ENCODE measurements at places on chromosomes 6 and 20. TPM values are rescaled to one million over a fixed set of nuclear protein-coding genes. Genes with fewer than 3 reads are reported as not detected.
A peak's percentile ranks its signal among the peaks of the same experiment; 100 is the strongest.

Gene PGBD1
- total RNA-seq = 3.6 TPM

- H3K27ac ChIP-seq = no peak overlapping the region
- H3K4me3 ChIP-seq = no peak overlapping the region
- no peaks in the 10 kb centered on the region for H3K36me3 ChIP-seq
Observed at GRCh38 chr6:72783666-72784065, 161.8 kb downstream of the KCNQ5 start.

- no peak overlapping the region for H3K27ac ChIP-seq
- H3K36me3 ChIP-seq = no peaks in the 10 kb centered on the region
- no peak overlapping the region for H3K4me3 ChIP-seq
Observed at GRCh38 chr6:13277231-13277630, 51.1 kb downstream of the TBC1D7 start.

GRCh38 chr6:46022106-46022948, 6.7 kb upstream of the CLIC5 start:
- H3K4me3 ChIP-seq = no peak overlapping the region
- no peak for DNase-seq
- no peaks in the 10 kb centered on the region for H3K4me1 ChIP-seq
- no peaks in the 10 kb centered on the region for H3K36me3 ChIP-seq
- no peaks in the 10 kb centered on the region for H3K27me3 ChIP-seq

Gene BPIFA1
- not detected for total RNA-seq

Gene C6orf58
- total RNA-seq = 0.20 TPM

DNA sequence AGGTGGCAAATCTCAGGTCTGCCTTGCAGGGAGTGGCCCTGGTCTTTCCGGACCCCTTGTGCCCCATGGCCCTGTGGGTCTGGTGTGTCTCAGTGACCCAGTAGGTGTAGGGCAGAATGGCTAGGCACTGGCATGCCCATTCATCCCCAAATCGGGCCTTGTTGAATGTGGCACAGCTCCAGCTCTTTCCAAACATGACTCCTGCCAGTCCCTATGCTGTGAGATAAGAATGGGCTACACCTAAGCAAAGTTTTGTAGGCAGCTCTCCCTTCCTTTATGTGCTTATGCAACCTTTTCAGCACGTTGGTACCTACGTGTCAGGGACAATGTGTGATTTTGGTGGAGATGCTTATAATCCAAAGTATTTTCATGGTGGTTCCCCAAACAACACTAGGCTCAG, 33.9 kb downstream of the FOXO3 start:
- no peaks in the 10 kb centered on the region for H3K27me3 ChIP-seq
- H3K27ac ChIP-seq = no peak overlapping the region
- no peak for DNase-seq
- H3K36me3 ChIP-seq = no peaks in the 10 kb centered on the region
- no peak overlapping the region for H3K4me3 ChIP-seq
- H3K4me1 ChIP-seq = peaks cover 14% of the 10 kb centered on the region

DNA sequence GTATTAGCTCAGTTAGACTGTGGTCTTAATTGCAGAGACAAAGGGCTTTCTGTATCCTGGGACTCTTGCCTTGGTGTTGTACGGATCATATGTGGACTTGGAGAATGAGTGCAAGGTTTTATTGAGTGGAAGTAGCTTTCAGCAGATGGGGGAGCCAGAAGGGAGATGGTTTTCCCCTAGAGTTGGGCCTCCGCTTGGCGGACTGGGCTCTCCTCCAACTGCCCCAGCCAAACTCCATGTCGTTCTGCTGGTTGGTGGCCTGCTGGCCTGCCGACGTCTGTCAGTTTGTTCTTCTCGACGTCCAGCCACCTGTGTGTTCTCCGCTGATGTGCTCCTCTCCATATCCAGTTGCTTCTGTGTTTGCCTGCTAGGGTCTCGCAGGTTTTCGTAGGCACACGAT, 189.5 kb upstream of the FLRT3 start:
- no peaks in the 10 kb centered on the region for H3K4me1 ChIP-seq

GRCh38 chr20:36852187-36852586, 23.8 kb upstream of the TLDC2 start:
- no peak for DNase-seq
- peaks cover 41% of the 10 kb centered on the region for H3K4me1 ChIP-seq
- no peaks in the 10 kb centered on the region for H3K27me3 ChIP-seq

Gene FKBP1C
- 1.6 TPM for total RNA-seq

- no peaks in the 10 kb centered on the region for H3K36me3 ChIP-seq
- H3K4me3 ChIP-seq = no peak overlapping the region
- no peaks in the 10 kb centered on the region for H3K27me3 ChIP-seq
- H3K27ac ChIP-seq = no peak overlapping the region
- DNase-seq = no peak
- no peaks in the 10 kb centered on the region for H3K4me1 ChIP-seq
Observed at GRCh38 chr20:20859510-20859909, 147.1 kb upstream of the RALGAPA2 start.

- peaks cover 28% of the 10 kb centered on the region for H3K4me1 ChIP-seq
- H3K27me3 ChIP-seq = no peaks in the 10 kb centered on the region
- DNase-seq = peak; percentile 19
- peak overlapping the region; percentile 98 for H3K4me3 ChIP-seq
- H3K27ac ChIP-seq = peak overlapping the region; percentile 87
- H3K36me3 ChIP-seq = peaks cover 2% of the 10 kb centered on the region
Observed at GRCh38 chr6:36984581-36985416, 1.2 kb downstream of the MTCH1 start.

DNA sequence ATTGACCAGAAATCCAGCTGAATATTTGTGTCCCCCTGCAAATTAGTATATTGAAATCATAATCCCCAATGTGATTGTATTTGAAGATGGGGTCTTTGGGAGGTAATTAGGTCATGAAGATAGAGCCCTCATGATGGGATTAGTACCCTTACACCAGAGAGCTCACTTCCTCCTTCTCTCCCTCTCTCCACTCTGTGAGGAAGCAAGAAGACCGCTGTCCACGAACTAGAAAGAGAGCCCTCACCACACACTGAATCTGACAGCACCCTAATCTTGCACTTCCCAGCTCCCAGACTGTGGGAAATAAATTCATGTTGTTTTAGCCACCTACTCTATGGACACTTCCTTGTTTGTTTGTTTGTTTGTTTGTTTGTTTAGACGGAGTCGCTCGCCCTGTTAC, 11.9 kb upstream of the PLAGL1 start:
- no peak overlapping the region for H3K4me3 ChIP-seq
- no peak for DNase-seq
- H3K4me1 ChIP-seq = no peaks in the 10 kb centered on the region
- no peak overlapping the region for H3K27ac ChIP-seq

Gene RBBP8NL
- total RNA-seq = 0.59 TPM

- H3K36me3 ChIP-seq = no peaks in the 10 kb centered on the region
- peaks cover 10% of the 10 kb centered on the region for H3K4me1 ChIP-seq
- no peak overlapping the region for H3K27ac ChIP-seq
- peak; percentile 68 for DNase-seq
Observed at GRCh38 chr6:116268589-116269293, 11.0 kb downstream of the TSPYL1 start.

GRCh38 chr6:81382852-81383251, 369.6 kb downstream of the TENT5A start:
- H3K4me1 ChIP-seq = no peaks in the 10 kb centered on the region
- DNase-seq = no peak
- H3K4me3 ChIP-seq = no peak overlapping the region
- no peaks in the 10 kb centered on the region for H3K36me3 ChIP-seq
- H3K27ac ChIP-seq = no peak overlapping the region

GRCh38 chr6:73699676-73700459, 3.9 kb downstream of the CD109 start:
- H3K4me1 ChIP-seq = peaks cover 60% of the 10 kb centered on the region
- no peak for DNase-seq
- H3K4me3 ChIP-seq = no peak overlapping the region
- no peak overlapping the region for H3K27ac ChIP-seq
- H3K27me3 ChIP-seq = no peaks in the 10 kb centered on the region

Gene PDYN
- not detected for total RNA-seq

All from HCT116 (cell line).